ENCODE measurements at places on chromosomes 12 and 14.

DNA sequence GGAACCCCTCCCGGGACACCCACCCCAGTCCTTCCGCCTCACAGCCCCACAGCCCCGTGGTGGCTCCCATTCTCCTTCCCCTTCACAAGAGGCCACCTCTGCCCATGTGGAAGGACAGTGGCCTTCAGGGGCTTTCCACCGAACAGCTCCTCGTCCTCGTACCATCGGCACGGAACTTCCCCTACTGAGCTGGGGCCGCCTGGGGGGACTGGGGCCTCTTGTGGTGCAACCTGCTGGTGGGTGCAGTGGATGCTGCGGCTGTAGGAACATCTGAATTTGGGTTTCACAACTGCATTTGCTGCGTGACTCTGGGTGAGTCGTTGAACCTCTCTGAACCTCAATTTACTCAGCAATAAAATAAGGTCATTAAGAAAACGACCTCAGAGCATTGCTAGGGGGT, 50.9 kb downstream of the RFLNA start:
- DNase-seq, result no peak

DNA sequence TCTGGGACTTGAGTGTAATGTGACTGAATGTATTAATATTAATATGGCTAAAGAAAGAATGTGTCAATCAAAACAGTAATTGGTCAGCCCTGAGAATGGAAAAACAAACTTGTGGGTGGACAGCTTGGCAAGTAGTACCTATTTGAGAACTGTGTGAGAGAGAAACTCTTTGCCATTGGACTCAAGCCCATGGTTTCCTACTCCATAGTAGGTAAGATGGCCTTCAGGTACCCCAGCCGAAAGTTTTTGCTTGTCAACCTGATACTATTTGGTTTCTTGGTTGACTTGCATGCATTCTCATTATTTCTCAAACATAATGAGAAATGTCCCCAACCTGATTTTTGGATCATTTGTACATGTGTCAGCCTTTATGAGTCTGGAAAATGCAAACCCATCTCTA, 391.1 kb downstream of the MDGA2 start:
- DNase-seq, result no peak

DNA sequence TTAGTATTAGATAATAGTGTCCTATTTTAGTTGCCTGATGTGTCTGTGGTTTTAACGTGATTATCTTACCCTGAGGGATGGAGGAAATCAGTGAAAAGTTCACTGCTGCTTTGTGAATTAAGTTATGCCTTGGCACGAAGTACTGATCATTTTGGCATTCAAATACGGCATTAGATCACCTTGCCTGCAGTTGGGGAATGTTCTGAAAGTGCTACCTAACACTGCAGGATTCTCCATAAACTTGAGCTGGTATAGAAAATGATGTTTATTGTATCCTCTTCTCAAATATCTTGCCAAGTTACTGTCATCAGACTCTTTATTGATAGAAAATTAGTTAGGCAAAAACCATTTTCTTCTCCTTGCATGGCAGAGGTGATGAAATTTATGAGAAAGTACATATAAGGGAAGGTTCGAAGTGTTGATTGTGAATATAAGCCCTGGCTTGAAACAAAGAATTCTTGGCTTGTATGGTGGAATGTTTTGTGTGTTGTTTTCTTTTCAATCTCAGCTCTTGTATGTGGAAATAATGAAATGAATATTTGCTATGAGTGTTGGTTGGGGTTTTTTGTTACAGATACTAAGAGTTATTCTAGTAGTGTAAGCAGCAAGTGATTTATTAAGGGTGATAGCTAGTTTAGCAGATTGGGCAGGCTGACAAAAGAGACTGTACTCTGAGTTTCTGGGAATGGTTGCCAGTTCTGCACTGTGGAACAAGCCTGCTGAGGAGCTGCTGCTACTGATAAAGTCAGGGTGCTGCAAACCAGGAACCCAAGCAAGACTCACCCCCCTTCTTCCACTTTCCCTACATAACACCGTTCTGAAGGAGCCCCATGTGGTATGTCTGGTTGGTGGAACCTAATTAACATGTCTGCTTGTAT, 448.3 kb downstream of the PCNX1 start:
- DNase-seq, result no peak

GRCh38 chr14:85573406-85573805, 43.5 kb downstream of the FLRT2 start:
- DNase-seq, result no peak

DNA sequence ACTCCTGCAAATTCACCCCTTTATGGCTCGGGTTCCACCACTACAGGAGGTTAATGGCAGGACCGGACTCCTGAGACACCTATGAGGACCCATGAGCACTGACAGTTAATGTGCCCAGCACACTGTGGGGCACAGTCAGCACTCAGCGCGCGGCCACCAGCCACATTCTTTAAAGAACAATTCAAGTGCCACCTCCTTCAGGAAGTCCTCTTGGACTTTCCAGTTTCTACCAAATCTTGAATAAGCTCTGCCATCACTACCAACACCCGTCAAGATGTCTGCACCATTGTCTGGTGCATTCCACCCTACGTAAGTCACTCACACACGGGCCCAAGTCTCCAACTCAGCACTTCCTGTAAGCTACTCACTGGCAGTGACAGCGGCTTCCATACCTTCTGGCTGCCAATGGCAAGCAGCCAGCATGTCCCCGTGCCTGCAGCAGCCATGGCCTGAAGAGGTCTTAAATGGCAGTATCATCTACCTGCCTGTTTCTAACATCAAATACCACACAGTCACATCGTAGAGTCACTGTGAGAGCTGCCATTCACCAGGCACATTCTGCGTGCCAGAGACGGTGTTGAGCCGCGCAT, 48.5 kb downstream of the CDC42BPB start:
- no peak for DNase-seq

GRCh38 chr14:94125659-94126418, 3.6 kb downstream of the IFI27L2 start:
- no peak for DNase-seq

DNA sequence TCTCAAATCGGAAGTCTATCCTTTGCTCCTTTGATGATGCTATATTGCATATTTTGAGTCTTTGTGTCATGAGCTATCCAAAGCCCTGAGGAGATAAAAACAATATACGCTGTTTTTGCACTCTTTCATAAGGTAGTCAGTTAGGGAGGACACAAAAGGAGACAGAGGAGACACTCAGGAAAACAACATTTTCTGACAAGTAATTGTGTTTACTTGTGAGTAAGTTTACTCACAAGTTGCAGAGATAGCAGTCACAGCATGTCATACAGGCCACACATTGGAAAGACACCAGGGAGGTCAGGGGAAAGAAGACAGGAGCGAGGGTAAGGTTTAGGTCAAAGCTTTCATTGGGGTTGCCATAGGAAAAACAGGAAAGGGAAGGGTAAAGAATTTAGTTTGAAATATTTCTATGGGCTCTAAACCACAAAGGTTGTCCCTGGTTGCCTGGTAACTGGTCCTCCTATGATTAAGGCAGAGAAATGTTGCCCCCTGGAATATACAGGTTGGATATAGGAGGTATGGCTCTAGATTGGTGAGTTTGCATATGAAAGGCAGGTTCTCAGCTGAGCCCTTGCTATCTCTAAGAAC, 7.4 kb upstream of the GABARAPL1 start:
- DNase-seq, result no peak

- no peak for DNase-seq
Observed at GRCh38 chr14:93804654-93805053, 16.4 kb upstream of the PRIMA1 start.

GRCh38 chr12:25771476-25771875, 187.0 kb upstream of the RASSF8 start:
- DNase-seq, result no peak

DNA sequence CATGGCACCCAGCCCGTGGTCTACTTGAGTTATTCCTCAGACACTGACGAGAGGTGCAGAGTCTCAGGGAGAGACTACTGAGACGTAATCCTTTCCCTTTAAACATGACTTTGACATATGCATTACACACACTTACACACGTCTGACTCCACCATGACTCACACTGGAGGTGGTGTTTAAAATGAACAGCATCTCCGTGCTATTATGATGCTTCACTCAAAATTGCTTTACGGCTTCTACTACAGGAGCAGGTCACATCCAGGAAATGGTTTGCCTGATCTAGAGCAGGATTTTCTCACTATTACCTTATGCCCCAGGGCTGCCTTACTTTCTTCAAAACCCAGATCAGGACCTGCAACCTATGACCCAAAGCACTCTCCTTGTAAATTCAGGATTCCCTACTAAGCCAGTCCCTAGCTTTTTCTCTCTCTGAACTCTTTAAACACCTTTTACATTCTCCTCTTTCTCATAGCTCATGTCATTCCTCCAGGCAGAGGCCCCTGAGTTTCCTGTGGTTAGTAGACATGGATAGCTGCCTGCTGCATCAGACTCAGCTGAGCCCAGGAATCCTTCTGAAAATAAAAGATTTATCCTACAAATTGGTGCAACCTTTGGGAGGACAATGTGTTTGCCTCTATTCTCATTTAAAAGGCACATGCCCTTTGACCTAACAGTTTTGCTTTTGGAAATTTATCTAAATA, 31.2 kb downstream of the TMCC3 start:
- peak; percentile 59 for DNase-seq

GRCh38 chr12:58529114-58529665, 391.1 kb downstream of the LRIG3 start:
- no peak for DNase-seq

GRCh38 chr12:120941412-120941811, 36.9 kb upstream of the HNF1A start:
- DNase-seq, result no peak

DNA sequence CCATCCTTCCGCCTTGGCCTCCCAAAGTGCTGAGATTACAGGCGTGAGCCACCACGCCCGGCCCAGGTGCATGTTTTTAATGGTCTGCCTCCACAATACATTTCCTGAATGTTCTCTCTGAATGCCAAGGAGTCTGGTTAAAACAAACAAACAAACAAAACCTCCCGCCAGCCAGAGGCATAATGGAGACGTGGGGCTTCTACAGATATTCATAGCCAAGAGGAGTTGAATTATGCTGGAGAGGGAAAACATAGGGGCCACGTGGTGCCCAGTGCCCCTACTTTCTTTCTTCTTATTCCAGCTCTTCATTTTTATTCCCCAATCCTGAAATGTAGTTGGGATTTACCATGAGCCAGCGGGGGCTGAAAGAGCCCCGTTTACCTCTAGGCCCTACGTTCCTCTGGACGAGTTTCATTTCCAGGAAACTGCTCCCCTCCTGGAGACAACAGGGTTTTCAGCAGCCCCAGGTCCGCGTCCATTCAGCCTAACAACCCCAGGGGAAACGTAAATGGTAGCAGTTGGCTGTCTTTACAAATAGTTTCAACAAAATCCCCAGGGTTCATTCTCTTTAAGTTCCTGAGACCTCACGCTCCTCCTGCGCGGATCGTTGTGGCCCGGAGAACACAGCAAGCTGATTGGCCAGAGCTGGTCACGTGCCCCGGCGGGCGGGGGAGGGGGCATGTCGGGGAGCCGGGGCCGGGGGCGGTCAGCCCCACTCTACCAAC, 108.5 kb upstream of the ESRRB start:
- no peak for DNase-seq

DNA sequence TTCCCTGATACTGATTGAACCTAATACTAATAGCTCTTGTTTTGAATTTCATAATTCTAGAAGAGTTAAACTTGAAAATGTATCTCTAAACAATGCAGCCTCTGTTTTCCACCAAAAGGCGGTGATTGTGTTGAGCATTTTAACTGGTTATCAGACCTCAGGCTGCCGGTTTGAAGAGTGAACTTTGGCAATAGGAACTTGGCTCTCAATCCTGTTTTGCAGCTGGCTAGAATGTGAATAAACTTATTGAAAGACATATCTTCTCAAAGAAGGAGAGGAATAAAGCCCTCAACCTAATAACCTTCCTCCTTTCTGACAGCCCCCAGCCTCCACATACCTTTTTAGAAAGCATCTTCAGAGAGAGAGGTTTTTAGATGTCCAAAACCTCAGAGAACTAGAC, 105.4 kb downstream of the SRGAP1 start:
- DNase-seq, result no peak

GRCh38 chr14:23605931-23606585, 27.5 kb upstream of the JPH4 start:
- DNase-seq, result no peak

Data from H54 (cell line).